ENCODE measurements at places on chromosomes 2 and 18.

GRCh38 chr2:159925975-159926374, 128.0 kb upstream of the CD302 start:
- DNase-seq: no peak

DNA sequence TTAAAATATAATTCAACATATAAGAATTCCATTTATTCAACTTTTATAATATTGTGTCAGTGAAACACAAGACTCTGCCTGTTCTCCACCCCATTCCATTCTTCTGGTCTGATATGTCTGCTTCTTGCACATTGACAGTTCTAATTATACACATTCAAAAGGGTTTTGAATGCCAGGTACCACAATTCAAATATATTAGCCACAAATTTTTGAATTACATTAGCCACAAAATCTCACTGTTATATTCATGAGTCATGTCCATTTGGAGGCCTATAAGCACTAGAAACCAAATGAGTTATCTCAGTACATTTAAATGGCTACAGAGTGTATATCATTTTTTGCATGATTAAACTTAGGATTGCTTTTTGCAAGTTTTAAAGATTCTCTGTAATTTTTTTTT, 72.1 kb downstream of the CCDC150 start:
- no peak for DNase-seq

- peak; percentile 51 for DNase-seq
Measured at GRCh38 chr18:51151568-51152511, 45.6 kb downstream of the MEX3C start.

GRCh38 chr18:68638613-68639012, 76.3 kb downstream of the TMX3 start:
- no peak for DNase-seq

DNA sequence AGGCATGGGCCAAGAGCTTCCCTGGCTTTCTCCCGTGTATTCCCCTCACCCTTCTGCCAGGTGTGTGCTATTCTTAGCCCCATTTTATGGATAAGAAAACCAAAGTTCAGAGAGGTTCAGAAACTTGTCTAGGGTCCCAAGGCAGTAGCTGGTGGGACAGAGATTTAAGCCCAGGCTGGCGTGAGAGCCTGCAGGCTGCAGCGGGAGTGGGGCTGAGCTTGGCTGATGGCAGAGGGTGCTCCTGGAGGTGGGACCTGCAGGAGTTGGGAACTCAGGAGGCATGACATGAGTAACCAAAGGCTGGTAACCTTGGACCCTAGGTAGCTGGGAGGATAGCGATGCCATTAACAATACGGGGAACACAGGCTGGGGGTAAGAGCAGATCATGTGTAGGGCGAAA, 87.3 kb upstream of the B3GNT7 start:
- no peak for DNase-seq

DNA sequence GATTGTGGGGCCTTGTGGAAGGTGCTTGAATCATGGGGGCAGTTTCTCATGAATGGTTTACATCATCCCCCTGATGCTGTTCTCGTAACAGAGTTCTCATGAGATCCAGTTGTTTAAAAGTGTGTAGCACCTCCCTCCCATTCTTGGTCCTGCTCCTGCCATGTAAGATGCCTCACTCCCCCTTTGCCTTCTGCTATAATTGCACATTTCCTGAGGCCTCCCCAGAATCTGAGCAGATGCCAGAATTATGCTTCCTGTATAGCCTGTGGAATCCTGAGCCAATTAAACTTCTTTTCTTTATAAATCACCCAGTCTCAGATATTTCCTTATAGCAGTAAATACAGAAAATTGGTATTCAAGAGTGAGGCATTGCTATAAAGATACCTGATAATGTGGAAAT, 15.6 kb upstream of the WDR75 start:
- DNase-seq: no peak

DNA sequence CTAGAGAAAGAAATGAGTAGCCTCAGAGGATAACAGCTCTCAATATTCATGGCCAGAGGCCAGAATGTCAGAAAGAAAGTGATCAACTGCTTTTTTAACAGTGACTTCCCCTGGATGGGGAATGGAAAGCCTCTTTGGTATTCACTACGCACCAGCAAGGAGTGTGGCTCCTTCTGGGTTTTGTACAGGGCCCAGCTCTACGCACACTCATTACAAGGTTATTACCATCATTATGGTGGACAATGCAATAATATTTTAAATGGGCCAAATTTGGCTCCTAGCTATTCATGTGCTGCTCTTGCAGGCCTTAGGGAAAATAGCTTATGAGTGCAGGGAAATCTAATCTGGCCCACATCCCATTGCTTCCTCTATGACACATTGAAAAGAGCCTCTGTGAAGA, 1149.5 kb upstream of the FANCL start:
- no peak for DNase-seq

- no peak for DNase-seq
Measured at GRCh38 chr2:94970353-94970752, 55.2 kb upstream of the MAL start.

- no peak for DNase-seq
Measured at GRCh38 chr2:6812857-6813530, 52.7 kb downstream of the CMPK2 start.

DNA sequence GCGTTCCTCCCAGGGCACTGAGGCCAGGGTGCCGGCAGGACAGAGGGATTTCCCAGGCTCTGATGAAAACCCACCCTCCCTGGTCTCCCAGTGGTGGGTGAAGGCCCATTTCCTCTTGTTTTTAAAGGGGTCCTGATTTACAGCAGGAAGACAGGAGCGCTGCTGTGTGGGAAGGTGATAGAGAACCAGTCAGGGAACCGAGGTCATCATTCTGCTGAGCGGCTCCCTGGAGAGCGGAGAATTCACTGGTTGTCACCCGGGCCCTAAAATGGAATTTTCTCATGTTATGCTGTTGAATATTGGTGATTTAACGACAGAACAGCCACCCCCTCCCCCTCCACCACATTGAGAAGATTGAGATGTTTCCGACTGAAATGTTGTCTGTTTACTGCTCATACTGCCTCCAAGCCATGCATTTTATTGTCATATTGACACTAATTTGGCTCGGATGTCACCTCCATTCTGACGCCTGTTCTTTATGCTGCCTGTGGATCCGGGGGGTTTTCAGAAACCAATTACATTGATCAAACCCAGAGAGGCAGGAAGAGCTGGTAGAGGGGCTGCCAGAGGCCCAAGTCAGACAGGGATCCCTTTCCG, 225.2 kb downstream of the GLI2 start:
- DNase-seq: no peak

- no peak for DNase-seq
Measured at GRCh38 chr18:61489334-61489733, 156.1 kb downstream of the CDH20 start.

- no peak for DNase-seq
Measured at GRCh38 chr18:711310-711656, 1.1 kb downstream of the ENOSF1 start.

GRCh38 chr2:146523196-146523595, 1321.6 kb upstream of the ACVR2A start:
- no peak for DNase-seq

DNA sequence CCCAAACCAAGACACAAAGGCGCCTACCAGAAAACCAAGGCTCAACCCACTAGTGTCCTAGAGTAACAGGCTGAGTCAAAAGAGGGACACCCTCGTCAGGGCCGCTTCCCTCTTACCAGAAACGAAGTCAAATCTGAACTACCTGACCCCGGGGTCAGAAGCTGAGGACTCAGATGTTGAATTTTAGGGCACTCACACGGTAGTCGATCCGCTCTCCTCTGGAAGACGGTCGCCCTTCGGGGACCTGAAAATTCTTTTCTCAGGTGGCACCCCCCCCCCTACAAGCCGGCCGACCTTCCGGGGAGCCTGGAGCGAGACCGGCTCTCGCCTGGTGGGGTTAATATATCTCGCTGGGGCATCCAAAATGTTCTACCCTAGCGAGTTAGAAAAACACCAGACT, 121.1 kb upstream of the KCNJ3 start:
- DNase-seq: no peak

GRCh38 chr2:237296756-237297155, 117.2 kb downstream of the COL6A3 start:
- DNase-seq: no peak

DNA sequence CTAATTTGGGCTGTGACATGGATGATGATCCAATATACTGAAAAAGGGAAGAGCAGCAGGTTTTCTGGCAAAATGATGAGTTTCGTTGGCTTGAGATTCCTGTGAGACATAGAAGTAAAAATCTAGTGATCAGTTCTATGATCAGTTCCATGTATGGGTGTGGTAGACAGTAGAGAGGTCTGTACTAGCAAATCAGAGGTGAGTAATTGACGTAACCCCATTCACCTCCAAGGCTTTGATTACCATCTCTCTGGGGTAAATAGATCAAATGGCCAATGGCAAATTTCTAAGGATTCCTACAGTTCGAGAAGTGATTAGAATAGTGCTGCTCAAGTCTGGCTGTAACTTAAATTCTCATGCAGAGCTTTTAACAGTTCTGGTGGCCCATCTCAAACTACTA, 6.4 kb downstream of the ITGA4 start:
- DNase-seq: no peak

DNA sequence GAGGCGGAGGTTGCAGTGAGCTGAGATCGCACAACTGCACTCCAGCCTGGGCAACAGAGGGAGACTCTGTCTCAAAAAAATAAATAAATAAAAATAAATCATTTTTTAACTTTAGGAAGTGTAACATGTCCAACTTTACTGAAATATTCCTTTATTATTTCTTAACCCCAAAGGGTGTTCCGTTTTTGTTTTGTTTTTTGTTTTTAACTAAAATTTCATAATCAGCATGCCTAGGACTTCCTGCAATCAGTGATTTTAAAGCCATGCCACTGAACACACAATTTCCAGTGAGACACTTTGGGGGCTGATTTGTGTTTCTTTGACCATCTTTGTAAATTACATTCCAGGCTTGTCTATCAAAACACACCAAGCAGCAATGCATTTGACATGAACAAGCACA, 7.1 kb downstream of the CATIP start:
- DNase-seq: no peak

GRCh38 chr18:12862874-12863482, 21.1 kb downstream of the PTPN2 start:
- DNase-seq: no peak

GRCh38 chr2:232288489-232289030, 90.0 kb upstream of the ALPP start:
- no peak for DNase-seq

DNA sequence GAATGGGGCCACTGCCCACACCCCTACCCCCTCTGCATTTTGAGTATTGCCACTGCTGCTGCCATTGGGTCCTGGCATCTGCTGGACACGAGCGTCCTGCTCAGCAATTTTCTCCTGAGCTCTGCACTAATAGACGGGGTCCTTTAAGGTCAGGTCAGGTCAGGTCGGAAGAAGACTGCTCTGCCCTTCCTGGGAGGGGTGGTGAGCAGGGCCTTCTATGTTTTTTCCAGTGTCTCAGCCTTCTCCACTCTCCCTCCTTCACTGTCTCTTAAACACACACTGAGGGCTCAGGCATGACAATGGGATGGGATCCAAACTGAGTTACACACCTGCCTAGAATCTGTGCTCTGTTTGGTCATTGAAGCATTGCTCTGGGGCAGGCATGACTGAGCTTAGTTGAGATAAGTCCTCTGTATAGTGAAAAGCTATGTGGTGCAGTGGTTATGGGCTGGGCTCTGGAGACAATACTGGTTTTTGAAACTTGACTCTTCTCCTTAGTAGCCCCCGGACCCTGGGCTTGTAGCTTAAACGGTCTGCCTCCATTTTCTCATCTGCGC, 10.6 kb downstream of the MYO1B start:
- DNase-seq: no peak

- DNase-seq: no peak
Measured at GRCh38 chr18:26440644-26441043, 107.7 kb downstream of the KCTD1 start.

- DNase-seq: no peak
Measured at GRCh38 chr2:156803967-156804366, 367.8 kb downstream of the GPD2 start.

DNA sequence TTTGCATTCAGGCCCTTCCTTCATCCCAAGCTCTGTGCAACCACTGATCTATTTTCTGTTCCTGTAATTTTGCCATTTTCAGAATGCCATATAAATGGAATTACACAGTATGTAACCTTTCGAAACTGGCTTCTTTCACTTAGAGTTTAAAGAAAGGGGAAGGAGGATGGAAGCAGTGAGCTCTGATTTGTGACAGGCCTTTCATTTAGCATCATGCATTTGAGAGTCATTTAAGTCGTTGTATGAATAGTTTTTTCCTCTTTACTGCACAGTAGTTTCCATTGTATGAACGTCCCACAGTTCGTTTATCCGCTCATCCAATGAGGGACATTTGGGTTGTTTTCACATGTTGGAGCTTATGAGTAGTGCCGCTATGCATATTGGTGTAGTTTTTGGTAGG, 67.0 kb downstream of the LBH start:
- no peak for DNase-seq

- no peak for DNase-seq
Measured at GRCh38 chr2:219831957-219832356, 204.5 kb downstream of the SLC4A3 start.

DNA sequence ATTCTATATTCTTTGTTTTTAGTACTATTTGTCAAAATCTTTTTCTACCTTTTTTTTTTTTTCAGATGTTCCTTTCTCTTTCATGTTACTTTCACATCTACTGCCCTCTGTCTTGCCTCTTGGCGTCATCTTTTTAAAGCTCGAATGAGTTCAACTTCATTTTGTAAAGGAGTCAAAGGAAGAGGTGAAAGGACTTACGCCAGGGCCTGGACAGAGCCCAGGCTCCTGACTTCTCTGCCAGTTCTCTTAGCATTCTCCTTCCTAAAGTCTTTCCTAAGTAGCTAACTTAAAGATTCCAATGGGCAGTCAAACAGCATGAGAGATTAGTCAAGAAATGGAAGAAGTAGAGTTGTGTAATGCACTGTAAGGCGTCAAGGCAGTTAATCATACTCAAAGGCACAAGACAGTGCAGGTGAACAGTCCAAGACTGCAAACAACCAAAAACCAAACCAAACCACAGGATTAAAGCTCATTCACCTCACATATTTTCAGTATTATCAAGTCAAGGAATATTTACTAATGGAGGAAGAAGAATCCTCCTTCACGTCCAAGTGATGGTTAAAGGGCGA, 301.7 kb downstream of the TCF4 start:
- no peak for DNase-seq

DNA sequence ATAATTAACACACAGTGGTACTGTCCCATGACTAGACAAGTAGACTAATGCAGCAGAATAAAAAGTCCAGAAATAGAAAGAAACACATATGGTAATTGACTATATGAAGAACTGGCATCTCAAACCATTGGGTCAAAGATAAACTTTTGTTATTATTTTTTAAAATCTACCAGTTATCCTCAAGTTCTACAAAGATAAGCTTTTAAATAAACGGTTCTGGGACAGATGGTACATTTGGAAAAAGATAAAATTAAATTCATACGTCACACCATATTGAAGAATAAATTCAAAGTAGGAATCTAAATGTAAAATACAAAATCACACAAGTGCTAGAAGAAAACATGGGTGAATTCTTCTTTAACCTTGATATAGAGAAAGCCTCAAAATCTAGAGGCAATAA, 37.6 kb upstream of the PLEKHM3 start:
- DNase-seq: no peak

DNA sequence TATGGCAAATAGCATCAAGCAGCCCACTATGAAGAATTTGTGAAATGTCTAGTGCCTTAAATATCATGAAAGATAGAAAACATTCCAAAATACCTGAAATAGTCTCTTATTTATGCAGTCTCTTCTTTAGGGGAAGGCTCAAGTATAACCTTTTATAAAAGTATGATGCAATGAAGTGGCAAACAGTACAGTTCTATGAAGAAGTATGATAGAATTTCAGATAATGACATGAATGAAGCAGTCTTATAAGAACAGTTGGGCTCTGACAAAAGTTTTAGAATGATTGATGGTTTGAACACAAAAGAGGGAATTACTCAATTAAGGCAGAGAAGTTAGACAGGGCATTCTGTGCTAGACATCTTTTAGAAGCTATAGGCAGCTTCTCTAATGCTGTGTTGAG, 1791.8 kb upstream of the PIK3C3 start:
- DNase-seq: no peak

Measured in T-helper 2 cell (primary cell).